ENCODE measurements at places on chromosomes 6 and 20. TPM values are rescaled to one million over a fixed set of nuclear protein-coding genes. Genes with fewer than 3 reads are reported as not detected.

DNA sequence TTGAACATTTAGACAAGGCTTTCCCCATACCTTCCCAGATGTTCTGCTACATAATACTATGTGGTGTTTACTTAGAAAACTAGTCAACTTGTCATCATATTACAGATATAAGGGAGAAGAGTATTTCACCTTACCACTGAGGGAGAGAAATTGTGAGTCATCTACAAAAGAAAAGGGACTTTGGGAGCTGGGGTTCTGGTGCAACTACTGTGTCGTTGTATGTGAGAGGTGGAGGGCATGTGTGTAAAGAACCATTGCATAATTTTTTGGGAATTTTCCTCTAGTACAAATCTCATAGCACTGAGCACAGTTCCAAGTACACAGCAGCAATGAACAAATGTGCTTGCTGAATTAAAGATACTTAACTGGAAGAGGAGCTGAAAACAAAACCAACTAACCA is 665.6 kb downstream of the DHX35 start:
- DNase-seq = no peak

DNA sequence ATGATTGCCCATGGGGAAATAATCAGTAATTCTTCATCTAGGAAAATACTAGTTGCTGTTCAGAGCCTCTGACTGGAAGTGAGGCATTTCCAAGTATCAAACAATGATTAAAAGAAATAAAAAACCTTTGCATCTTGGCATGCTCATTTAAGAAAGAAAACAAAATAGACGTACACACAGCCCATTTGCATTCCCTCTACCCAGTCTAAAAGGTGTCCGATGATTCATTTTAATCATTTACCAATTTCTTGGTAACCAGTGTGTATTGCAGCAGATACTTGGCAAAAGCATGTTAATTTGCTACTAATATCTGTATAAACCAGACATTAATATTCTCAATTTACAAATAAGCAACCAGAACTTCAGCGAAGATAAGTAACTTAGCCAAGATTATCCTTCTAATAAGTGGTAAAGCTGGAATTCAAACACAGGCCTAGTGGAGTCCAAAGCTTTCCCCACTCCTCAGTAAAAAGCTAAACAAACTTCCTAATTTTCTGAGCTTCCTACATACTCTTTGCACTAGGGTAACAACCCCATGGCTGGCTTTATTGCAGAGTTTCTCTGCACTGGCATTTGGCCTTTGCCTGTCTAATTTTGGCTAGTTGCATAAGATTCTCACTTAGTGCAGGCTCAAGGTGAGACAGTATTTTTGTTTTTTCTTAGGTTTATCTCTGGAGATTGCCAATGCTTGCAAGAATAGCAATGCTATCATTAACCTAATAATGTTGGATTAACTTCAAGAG is 338.1 kb downstream of the PRKN start:
- no peak for DNase-seq

DNA sequence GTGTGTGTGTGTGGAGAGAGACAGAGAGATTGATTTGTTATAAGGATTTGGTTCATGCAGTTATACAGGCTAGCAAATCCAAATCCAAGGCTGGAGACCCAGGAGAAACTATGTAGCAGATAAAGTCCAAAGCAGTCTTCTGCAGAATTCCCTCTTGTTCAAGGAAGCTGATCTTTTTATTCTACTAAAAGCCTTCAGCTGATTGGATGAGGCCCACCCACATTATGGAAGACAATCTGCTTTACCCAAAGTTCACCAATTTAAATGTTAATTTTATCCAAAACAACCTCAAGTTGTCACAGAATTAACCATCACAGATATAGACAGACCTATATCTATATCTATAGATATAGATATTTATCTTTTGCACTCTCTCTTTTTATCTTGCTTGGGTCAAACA is 67.0 kb downstream of the TPBG start:
- DNase-seq = no peak

GRCh38 chr6:36285187-36285671 is 15.4 kb downstream of the PNPLA1 start:
- DNase-seq = peak; percentile 48

GRCh38 chr6:54847799-54848597 is 1.4 kb downstream of the FAM83B start:
- no peak for DNase-seq

- no peak for DNase-seq
Observed at GRCh38 chr20:7151676-7152470, 384.4 kb downstream of the BMP2 start.

GRCh38 chr20:3734111-3734843 is 1.8 kb downstream of the HSPA12B start:
- DNase-seq = no peak

GRCh38 chr6:16995511-16996250 is 106.2 kb upstream of the STMND1 start:
- DNase-seq = no peak

GRCh38 chr6:157800420-157801237 is 22.4 kb upstream of the SNX9 start:
- DNase-seq = no peak

- DNase-seq = no peak
Observed at GRCh38 chr6:8389036-8389818, 46.1 kb downstream of the SLC35B3 start.

DNA sequence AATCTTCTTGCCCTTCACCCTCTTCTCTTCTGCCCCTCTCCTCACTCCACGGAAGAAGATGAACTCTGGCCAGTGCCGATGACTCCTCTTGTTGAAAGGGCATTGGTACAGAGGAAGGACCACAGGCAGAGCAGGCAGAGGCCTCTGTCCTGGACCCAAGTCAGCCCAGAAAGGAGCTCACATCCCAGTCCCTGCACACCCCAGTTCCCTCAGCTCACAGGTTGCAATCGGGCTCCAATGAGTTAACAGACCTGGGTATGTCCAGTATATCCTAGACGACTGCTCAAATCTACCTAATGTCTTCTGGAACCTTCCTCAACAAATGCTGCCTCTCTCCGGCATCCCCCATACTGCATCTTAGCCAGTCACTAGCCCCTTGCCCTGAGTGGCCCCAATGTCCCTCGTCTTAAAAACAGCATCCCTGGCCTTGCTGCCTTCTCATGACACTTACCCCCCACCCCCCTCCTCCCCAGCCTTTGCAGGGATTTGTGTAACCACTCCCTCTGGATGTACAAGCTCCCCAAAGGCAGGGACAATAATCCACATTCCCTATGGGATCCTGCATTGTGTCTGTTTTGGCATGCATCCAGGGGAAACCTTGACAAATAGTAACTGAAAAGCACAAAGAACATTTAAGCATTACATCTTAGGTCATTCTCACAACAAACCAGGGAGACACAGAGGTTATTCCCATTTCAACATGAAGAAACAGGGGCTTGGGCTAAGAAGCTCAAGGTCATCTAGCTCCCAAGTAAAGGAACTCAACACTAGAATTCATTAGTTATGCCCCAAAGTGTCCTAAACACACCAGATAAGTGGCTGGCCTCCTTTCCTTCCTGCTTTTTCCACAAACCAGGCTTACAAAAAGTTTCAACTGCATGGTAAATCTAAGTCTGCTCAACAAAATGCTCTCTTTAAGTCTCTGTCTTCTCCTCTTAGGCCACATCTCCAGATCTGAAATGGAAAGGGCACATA is 45.1 kb downstream of the TRERF1 start:
- DNase-seq = no peak

DNA sequence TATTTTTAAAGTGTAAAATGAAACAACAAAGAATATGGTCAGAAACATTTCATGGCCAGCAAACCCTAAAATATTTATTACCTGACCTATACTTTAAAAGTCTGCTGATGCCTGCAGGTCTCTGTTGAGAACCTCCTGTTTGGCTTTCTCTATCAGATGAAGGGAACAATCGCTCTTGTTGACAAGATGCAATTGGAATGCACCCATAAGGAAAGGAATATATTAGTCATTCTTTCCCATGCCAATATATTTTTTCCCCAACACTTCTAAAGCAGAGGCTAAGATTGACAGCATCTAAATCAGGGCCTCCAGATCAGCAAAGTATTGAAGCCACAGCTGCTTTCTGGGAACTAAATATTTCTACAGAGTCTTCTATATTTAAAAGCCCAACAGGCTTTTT is 897.8 kb downstream of the EPHA7 start:
- DNase-seq = no peak

- no peak for DNase-seq
Observed at GRCh38 chr6:136084403-136084802, 165.7 kb downstream of the MTFR2 start.

GRCh38 chr6:93919365-93919764 is 500.0 kb upstream of the EPHA7 start:
- DNase-seq = no peak

Gene ELOVL4
- total RNA-seq = 45.1 TPM

Gene TGM2
- 3.7 TPM for total RNA-seq

Gene MAP7
- total RNA-seq = 6.1 TPM

Gene DDO
- total RNA-seq = 0.16 TPM

Gene BACH2
- 65.4 TPM for total RNA-seq

Gene CRISP3
- 0.16 TPM for total RNA-seq

Gene EYS
- 0.78 TPM for total RNA-seq

Gene PTCRA
- total RNA-seq = not detected

Gene NKAIN2
- total RNA-seq = 130 TPM

Gene POPDC3
- total RNA-seq = not detected

All from occipital lobe (tissue), 3 donors.